ENCODE measurements at places on chromosomes 1 and 21.

DNA sequence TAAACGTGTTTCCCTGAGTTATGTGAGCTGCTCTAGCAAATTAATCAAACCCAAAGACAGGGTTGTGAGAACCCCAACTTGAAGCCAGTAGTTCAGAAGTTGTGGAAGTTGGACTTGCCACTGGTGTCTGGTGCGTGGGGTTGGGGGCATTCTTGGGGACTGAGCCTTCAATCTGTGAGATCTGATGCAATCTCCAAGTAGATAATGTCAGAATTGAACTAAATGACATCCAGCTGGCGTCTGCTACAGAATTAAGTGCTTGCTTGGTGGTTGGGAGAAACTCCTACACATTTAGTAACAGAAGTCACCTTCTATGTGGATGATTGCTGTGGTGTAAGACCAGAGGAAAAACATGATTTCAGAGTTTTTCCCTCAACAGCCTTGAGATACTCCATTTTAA, 207.4 kb downstream of the FGGY start:
- DNase-seq, result no peak

- DNase-seq, result no peak
Observed at GRCh38 chr1:43440358-43440757, 13.4 kb downstream of the HYI start.

DNA sequence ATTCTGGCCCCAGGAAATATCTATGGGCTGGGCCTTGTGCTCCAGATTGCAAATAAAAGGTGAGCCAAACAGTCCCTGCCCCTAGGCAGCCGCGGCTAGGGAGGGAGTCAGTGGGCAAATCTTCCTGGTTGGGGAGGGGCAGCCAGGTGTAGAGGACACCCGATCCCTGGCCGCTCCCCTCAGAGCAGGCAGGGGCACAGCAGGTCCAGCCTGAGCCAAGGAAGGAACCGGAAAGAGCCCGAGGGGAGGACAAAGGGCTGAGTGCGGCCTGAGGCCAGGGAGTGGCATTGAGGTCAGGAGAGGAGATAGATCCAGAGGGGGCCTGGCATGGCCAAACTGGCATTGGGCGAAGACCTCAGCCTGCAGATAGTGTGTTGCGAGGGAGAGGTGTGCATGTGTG, 36.6 kb upstream of the ARF1 start:
- no peak for DNase-seq

DNA sequence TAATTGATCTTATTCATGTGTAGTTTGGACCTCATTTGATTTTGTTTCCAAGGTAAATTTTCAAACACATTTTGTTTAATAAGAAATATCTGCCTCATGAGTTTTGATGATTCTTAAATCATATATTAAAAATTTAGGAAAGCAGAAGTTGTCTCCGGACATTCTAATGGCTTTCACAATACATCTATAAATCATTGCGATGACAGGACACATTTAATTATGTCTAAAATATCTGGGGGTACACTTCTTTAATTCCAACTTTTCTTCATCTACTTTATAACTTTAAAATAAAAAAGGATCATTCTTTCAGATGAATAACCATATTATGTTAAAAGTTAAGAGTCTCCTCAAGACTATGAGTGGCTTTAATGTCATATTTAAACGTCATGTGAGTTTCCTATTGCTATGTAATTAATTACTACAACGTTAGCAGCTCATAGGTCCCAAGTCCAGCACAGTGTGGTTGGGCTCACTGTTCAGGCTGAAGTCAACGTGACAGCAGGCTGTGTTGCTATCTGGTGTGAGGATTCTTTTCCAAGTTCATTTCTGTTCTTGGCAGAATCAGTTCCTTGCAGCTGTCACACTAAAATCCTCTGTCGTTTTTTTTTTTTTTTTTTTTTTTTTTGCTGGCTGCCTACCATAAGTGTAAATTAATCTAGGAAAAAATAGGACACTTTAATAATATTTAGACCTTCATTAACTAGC, 893.5 kb downstream of the LTN1 start:
- no peak for DNase-seq

Data from CD4-positive, CD25-positive, alpha-beta regulatory T cell (primary cell).